ENCODE measurements at places on chromosomes 4 and X. TPM values are rescaled to one million over a fixed set of nuclear protein-coding genes. Genes with fewer than 3 reads are reported as not detected.

The ODAPH gene
- polyA plus RNA-seq = 0.59 TPM

GRCh38 chr4:109916027-109916409 is 3.3 kb downstream of the EGF start:
- DNase-seq = no peak

The CCKAR gene
- polyA plus RNA-seq = not detected

DNA sequence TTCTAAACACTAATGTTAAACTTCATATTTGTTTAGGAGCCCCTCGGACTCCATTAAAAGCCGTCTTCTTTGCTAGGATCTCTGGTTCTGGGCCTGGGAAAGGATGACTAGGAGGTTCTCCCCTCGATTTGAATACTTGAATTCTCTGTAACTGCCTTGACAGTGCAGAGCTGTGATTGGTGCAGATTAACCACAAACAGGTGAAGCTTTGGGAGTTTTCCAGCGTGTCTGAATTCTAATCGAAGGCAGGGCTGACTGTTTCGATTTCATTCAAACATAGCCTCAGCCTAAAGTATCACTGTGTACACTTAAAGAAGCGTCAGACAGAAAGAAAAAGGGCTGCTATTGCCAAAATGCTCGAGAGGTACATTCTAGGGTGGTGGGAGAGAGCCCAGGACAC is 29.0 kb downstream of the TFDP3 start:
- DNase-seq = no peak

- DNase-seq = no peak
Observed at GRCh38 chrX:45324941-45325340, 124.3 kb upstream of the DIPK2B start.

DNA sequence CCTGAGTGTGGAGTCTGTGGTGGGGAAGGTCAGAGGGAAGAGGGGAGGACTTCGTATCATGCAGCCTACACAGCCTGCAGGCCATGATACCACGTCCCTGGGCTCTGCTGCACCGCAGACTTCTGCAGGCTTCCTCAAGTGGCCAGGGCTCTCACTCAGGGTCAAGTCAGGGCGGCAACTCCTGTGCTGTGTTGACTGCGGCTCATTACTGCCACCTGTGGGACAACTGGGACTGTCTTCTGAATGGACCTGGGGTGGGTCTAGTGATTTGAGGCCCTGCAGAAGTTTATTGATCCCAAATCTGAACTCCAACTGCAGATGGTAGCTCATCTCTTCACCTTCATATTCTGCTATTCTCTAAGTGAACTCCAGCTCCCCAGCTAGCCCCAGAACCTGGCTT is 167.1 kb downstream of the NSUN7 start:
- no peak for DNase-seq

The NSDHL gene
- 79.0 TPM for polyA plus RNA-seq

The PAGE2B gene
- not detected for polyA plus RNA-seq

GRCh38 chrX:149370097-149370496 is 135.0 kb downstream of the IDS start:
- DNase-seq = no peak

The TRIML2 gene
- polyA plus RNA-seq = 52.5 TPM

- DNase-seq = no peak
Observed at GRCh38 chr4:16597845-16598596, 300.4 kb downstream of the LDB2 start.

- DNase-seq = no peak
Observed at GRCh38 chr4:109931318-109931717, 18.6 kb downstream of the EGF start.

DNA sequence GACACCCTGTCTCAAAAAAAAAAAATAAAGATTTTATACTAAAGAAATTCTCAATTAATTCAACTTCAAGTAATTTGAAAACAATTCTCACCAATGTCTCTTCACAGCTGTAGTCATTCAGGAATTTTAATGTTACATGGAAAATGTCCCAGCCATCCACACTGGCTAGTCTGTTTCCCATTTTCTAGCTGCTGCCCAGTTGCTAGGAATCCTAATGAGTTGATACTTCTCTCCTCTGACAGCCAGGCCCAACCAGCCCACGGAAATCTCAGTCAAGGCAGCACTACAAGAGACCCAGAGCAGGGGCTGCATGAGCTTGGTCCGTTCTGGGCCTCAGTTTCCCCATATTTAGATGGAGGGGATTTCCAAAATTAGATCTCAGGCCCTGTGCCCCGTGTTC is 59.1 kb downstream of the CASP3 start:
- DNase-seq = no peak

- DNase-seq = no peak
Observed at GRCh38 chr4:156948738-156949137, 22.9 kb downstream of the PDGFC start.

GRCh38 chr4:154595807-154596206 is 5.3 kb upstream of the FGA start:
- DNase-seq = no peak

- DNase-seq = no peak
Observed at GRCh38 chr4:88953400-88953799, 103.6 kb downstream of the FAM13A start.

Measured in keratinocyte (primary cell).